ENCODE measurements at places on chromosomes 1 and 21. TPM values are rescaled to one million over a fixed set of nuclear protein-coding genes. Genes with fewer than 3 reads are reported as not detected.

- DNase-seq: no peak
Observed at GRCh38 chr1:159208175-159208825, 3.6 kb downstream of the ACKR1 start.

DNA sequence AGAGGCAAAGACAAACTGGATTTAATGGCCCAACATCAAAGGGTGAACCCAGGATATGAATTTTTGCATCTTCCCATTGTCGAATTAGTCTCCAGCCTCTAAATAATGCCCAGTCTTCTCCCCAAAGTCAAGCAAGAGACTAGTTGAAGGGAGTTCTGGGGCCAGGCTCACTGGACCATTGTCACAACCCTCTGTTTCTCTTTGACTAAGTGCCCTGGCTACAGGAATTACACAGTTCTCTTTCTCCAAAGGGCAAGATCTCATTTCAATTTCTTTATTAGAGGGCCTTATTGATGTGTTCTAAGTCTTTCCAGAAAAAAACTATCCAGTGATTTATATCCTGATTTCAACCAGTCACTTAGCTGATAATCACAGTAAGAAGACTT lies 26.5 kb downstream of the CD53 start:
- no peak for DNase-seq

Gene CELA3A
- not detected for total RNA-seq

- no peak for DNase-seq
Observed at GRCh38 chr1:116405241-116406135, 32.4 kb downstream of the ATP1A1 start.

- DNase-seq: no peak
Observed at GRCh38 chr1:27348861-27349783, 7.3 kb downstream of the SYTL1 start.

DNA sequence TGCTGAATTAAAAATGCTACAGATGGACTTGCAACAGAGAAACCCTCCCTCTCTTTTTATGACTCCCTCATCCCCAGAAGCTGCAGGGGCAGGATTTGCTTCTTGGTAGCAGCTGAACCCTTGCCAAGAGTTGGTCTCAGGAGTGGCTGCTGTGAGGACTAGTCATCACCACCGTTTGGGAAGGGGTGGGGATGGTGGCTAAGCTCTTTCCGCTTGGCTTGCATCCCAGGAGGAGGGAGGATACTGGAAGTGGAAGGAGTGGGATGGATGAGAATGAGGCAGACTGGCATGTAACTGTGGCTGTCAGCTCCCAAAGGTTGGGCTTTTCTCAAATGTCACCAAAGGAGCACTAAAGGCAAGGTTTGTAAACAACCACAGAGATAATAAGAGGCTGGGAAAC lies 50.8 kb upstream of the COL24A1 start:
- no peak for DNase-seq

GRCh38 chr1:109880971-109881894 lies 29.4 kb upstream of the CSF1 start:
- no peak for DNase-seq

Gene HJV
- not detected for total RNA-seq

GRCh38 chr1:154178013-154178412 lies 13.9 kb downstream of the TPM3 start:
- DNase-seq: no peak

Gene ADAMTS5
- 1.5 TPM for total RNA-seq

DNA sequence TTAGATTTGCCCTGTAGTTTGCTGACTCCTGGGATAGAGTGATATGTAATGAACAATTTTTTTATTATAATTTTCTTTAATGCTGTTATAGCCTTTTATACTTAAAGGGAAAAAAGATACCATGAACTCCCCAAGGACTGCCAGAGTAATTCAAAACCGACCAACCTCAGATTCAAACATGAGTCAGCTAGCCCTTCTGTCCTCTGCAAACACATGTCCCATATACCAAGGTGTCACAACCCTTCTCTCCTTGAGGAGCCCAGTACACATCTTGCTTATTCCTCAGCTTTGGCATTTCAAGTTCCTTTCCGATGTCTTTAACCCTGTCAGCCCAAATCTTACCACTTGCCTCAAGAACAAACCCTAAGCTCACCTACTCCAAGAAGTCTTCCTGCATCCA lies 184.9 kb downstream of the KCNH1 start:
- no peak for DNase-seq

DNA sequence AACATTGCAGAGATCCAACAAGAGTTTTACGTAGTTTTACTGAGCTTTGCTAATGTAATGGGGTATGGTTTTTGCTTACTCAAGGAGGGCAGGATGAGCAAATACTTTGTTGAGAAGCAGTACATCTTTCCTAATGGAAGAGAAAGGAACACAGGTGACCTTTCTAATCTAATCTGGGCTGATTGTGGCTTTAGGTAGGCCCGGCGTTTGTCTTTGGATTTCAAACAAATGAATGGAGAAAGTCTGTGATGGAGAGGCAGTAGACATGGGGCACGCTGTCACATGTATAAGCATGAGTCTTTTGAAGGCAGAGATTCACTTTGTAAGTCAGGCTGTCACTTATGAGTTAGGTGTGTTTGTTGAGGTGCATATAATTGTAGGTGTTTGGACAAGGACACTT lies 1.7 kb downstream of the PLEKHM2 start:
- DNase-seq: no peak

GRCh38 chr1:235642011-235642942 lies 7.3 kb downstream of the GNG4 start:
- DNase-seq: no peak

Gene HTR6
- not detected for total RNA-seq

Gene CRYZL1
- total RNA-seq: 27.9 TPM

Measured in left lung (tissue), 14 donors.